HuH-7 (cell line): ENCODE measurements at places on chromosomes 5 and 9.

- no peak for DNase-seq
Observed at GRCh38 chr9:20486552-20486951, 135.7 kb downstream of the MLLT3 start.

DNA sequence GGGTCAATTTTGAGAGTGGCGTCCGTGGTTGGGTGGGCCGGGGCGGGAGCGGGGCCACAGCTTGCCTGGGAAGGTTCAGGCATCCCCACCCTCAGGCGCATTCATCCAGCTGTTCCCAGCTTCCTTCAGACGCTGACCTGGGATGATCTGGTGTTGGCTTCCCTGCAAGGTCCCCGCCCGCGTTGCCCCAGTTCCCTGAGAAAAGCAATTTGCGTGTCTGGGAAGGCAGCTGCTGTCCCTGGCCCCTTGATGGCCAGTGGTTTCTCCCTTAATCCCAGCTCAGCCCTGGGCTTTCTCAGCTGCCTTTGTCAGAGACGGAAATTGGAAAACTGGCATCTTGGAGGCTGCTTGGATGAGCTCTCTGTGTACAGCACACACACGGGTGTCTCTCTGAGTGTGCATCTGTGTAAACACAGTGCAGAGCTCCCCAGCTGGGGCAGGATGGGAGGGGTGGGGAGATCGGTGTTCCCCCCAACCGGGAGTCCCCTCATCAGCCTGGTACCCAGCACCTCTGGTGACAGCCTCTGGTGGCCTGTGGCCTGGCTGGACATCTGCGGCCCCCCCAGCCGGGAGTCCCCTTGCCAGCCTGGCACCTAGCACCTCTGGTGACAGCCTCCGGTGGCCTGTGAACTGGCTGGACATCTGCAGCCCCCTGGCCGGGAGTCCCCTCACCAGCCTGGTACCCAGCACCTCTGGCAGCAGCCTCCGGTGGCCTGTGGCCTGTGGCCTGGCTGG, 94.0 kb downstream of the COL5A1 start:
- DNase-seq: no peak

GRCh38 chr5:142425286-142426065, 100.7 kb upstream of the SPRY4 start:
- DNase-seq: no peak

DNA sequence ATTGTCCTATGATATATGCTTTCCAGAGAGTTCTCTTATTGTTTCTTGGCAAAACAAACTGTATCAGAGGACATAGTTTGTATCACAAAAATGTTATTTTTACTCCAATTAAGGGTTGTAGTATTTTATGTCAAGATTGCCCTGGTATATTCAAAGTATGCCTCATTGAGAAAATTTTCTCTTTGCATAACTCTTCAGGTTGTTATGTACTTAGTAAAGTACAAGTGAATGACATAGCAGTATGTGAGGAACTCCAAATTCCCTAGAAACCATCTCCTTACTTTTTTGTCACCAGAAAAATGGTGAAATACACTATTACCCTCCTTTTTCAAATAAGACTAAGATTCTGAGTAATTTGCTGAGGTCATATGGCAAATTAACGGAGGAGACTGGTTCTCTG, 355.3 kb downstream of the NFIB start:
- no peak for DNase-seq

GRCh38 chr5:81825237-81825636, 74.3 kb upstream of the SSBP2 start:
- DNase-seq: no peak

DNA sequence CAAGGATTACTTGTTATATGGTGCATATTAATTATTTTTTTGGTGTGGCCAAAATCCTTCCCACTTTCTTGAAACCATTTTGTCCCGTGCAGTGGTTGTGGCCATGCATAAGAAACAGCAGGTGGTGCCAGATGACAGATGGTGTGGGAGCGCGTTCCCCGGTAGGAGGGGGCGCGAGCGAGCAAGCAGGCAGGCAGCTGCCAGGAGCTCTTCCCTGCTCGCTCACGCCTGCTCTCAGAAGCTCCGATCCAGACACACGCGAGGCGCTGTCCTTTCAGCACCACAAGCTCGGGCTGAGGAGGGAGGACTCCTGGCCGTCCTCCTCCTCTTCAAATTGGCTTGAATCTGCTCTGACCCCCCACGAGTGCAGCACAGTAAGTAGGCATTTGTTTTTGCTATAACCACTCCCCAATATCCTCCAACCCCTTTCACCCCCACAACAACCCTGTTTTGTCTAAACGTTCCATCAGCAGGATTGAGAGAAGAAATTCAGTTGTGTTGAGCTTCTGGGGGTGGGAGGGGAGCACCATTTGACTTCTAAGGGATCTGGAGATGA, at the start of gene NSG2:
Gene NSG2 (plus strand): TSS at position 237 of the 556 bp plus-strand sequence. CDS start 1,050 bp downstream, outside the sequence.
- peak; percentile 82 for DNase-seq
